NCI-H1694 treated with DMSO at 0.1 percent for 48 hours (cell line): ENCODE measurements at places on chromosomes 11 and 22.

DNA sequence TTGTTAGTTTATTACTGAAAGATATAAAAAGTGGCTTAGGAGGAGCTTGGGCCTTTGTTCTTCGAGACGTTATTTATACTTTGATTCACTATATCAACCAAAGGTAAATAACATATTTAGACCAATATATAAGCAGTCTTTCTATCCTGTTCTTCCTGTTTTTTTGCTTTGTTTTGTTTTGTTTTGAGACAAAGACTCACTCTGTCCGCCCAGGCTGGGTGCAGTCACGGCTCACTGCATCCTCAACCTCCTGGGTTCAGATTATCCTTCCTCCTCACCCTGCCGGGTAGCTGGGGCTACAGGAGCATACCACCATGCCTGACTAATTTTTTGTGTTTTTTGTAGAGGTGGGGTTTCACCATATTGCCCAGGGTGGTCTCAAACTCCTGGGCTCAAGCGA is 66.8 kb downstream of the ATM start:
- no peak for DNase-seq

DNA sequence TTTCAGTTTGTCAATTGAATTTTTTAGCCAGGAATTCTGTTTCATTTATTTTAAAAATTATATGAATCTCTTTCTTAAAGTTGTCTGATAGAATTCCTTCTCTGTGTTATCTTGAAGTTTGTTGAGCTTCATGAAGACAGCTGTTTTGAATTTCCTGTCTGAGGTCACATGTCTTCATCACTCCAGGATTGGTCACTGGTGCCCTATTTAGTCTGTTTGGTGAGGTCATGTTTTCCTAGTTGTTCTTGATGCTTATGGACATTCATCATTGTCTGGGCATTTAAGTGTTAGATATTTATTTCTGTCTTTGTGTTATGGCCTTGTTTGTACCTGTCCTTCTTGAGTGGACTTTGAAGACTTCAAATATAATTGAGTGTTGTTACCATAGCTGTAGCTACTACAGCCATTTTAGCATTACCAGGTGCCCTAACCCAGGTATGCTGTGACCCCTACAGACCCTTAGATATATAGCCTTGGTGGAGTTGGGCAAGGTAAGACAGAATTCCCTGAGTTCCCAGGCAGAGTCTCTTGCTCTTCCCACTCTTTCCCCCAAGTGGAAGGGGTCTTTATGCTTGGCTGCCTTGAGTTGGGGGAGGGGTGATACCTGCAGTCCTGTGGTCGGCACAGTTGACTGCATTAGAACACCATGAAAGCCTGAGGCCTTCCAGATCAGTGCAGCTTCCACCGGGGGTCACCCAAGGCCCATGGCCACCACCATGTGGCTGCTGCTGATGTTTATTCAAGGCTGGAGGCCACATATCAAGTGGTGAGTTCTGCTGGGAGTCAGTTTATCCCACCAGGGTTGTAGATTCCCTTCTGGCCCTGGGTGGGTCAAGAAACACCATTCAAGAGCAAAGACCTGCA is 229.6 kb downstream of the DYNC2H1 start:
- no peak for DNase-seq

- DNase-seq: no peak
These were observed 45.4 kb downstream of the RRP8 start for GRCh38 chr11:6557761-6558674.

DNA sequence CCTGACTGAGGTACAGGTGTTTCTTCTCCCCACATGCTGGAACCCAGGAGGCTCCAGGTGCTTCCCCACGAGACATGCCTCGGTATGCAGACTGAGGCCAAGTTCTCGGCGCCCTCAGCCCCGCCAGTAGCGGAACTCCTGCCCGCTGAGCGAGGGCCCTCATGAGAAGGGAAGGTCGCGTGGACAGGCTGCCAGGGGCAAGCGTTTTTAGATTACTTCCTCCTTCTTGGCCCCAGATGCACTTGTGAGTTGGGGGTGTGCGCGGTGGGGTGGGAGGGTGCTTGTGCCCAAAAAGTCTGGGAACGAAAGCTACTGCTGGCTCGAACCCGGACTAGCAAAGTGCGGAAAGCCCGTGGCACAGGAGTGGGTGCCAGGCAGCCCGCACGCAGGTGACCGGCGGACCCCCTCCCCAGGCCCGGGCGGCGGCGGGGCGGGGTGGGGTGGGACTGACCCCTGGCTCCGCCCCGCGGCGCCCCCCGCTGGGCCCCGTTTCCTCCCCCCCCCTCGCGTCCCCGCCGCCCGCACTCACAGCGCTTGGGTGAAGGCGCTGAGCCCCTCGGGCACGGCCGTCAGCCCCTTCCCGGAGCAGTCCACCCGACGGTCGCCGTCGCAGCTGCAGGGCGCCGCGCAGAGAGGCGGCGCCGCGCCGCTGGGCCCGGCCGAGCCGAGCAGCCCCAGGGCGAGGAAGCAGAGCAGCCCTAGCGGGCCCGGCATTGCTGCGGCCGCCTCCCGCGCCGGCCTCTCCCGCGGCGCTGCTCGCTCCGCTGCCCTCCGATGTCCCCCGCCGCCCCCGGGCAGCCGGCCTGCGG is 797 bp downstream of the LGR4 start:
- no peak for DNase-seq

DNA sequence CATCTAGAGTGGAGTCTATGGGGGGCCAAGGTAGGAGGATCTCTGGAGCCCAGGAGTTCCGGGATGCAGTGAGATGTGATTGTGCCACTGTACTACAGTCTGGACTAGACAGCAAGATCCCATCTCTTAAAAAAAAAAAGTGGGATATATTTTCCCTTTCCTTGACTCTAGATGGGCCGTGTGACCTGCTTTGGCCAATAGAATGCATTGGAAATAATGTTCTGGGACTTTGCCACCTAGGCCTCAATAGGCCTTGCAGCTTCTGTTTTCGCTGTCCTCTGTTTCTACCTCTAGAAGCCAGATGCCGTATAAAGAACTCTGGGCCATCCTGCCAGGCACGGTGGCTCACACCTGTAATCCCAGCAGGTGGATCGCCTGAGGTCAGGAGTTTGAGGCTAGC is 3.6 kb downstream of the C11orf86 start:
- no peak for DNase-seq

GRCh38 chr11:117072517-117073461 is 25.4 kb downstream of the SIK3 start:
- DNase-seq: no peak

- DNase-seq: no peak
These were observed 403.7 kb downstream of the LUZP2 start for GRCh38 chr11:24900514-24900913.

GRCh38 chr11:44006917-44007361 is 40.8 kb upstream of the ACCSL start:
- no peak for DNase-seq

DNA sequence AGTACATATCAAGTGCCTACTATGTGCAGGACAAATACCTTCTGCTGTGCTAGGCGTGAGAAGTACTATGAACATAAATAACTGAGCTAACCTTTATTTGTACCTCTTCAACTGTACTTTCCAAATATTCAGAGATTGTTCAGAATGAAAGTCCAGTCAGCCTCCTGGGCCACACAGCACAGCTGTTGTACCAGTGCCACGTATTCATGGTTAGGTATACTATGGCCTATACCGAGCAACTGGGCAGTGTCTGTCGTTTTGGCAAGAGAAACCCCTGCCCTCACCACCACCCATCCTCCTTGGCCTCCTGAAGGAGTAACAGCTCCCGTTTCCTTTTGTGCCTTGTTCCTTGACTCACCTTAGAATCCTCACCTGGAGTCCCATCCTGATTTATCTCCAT is 53.0 kb downstream of the RASSF10 start:
- no peak for DNase-seq

- no peak for DNase-seq
These were observed 3.1 kb downstream of the ENDOD1 start for GRCh38 chr11:95092549-95093324.

DNA sequence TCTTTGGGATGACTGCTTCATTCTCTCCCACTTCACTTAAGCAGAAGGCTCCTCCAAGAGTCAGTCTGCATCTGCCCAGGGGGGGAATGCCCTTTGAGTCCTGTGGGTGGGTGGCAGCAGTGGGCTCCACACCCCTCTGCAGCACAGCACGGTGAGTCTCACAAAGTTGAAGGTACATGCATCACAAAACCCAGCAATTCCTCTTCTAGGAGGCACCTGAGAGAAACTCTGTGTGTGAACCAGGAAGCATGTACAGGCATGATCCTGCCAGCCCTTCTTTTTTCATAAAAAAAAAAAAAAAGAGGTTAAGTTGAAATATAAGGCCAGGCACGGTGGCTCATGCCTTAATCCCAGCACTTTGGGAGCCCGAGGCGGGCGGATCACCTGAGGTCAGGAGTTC is 87.2 kb downstream of the MYO18B start:
- DNase-seq: no peak

- no peak for DNase-seq
These were observed 2.5 kb downstream of the USP2 start for GRCh38 chr11:119378851-119379465.
